ENCODE measurements at places on chromosomes 11 and 22. TPM values are rescaled to one million over a fixed set of nuclear protein-coding genes. Genes with fewer than 3 reads are reported as not detected.
A peak's percentile ranks its signal among the peaks of the same experiment; 100 is the strongest.

Gene TALDO1
- 175 TPM for total RNA-seq

GRCh38 chr11:78079232-78080083 lies at the start of gene NDUFC2:
NDUFC2 (minus strand) TSS chr11:78079862; CDS start chr11:78079744, 118 bp downstream.
- H3K4me1 ChIP-seq = peaks cover 7% of the 10 kb centered on the region
- no peaks in the 10 kb centered on the region for H3K27me3 ChIP-seq
- no peaks in the 10 kb centered on the region for H3K36me3 ChIP-seq
- peak within 1 kb of the TSS; percentile 89 for H3K27ac ChIP-seq

Gene C22orf31
- not detected for total RNA-seq

Gene OR5B21
- not detected for total RNA-seq

GRCh38 chr22:25334162-25334490 lies 114.7 kb downstream of the CRYBB2 start:
- DNase-seq = peak; percentile 31
- H3K27ac ChIP-seq = no peak overlapping the region
- H3K36me3 ChIP-seq = peaks cover 4% of the 10 kb centered on the region
- no peaks in the 10 kb centered on the region for H3K27me3 ChIP-seq
- H3K4me3 ChIP-seq = no peak overlapping the region

DNA sequence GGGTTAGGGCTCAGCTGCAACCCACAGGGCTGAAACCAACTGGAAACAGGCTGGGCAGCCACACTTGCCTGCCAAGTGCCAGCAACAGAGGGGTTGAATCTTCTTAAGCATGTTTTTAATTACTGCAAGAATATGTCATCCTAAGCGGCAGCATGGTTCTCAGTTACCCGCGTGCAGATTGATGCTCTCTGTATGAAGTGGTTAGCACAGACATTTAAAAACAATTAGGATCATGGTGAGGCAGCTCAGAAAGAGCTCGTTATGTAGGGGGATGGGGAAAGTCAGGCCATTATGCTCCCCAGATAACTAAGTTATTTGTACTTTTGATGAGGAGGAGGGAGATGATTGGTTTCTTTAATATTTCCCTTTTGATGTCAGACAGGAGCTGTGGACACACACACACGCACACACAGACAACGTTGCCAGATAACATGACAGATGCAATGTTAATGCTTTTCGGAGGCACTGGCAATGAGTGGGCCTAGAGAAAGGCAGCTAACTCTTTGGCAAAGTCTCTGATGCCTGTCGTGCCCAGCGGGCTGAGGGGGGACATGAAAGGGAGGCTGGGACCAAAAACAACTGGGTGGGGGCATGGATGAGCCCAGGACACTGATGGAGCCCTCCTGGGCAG lies 389.7 kb downstream of the NXPE2 start:
- no peaks in the 10 kb centered on the region for H3K27me3 ChIP-seq
- no peaks in the 10 kb centered on the region for H3K36me3 ChIP-seq
- no peak for DNase-seq
- H3K27ac ChIP-seq = no peak overlapping the region

- H3K36me3 ChIP-seq = no peaks in the 10 kb centered on the region
- H3K4me3 ChIP-seq = no peak overlapping the region
- no peak overlapping the region for H3K27ac ChIP-seq
- H3K4me1 ChIP-seq = no peaks in the 10 kb centered on the region
- H3K27me3 ChIP-seq = no peaks in the 10 kb centered on the region
Observed at GRCh38 chr22:19629331-19629719, 85.0 kb upstream of the SEPTIN5 start.

- H3K4me3 ChIP-seq = no peak overlapping the region
- H3K36me3 ChIP-seq = no peaks in the 10 kb centered on the region
- DNase-seq = no peak
- H3K4me1 ChIP-seq = no peaks in the 10 kb centered on the region
Observed at GRCh38 chr22:19984201-19984753, 32.3 kb downstream of the ARVCF start.

DNA sequence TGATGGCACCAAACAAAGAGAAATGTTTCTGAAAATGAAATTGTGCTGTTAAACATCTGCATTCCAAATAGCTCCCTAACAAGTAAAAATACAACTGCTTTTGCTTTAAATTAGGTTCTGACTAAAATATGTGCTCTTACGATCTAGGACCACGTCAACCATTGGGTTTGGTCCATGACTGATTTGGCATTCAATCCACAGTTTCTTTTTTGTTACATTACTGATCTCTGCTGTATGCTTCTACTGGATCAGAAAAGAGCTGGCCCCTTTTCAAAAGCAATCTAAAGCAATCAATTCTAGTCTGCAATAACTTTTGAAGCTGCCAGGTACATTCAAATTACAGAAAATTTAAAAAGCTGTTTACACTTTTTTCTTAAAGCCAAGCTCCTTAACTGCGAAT lies 1047.1 kb upstream of the CCDC90B start:
- no peak overlapping the region for H3K27ac ChIP-seq
- no peaks in the 10 kb centered on the region for H3K27me3 ChIP-seq
- no peaks in the 10 kb centered on the region for H3K36me3 ChIP-seq

Gene RFPL1
- not detected for total RNA-seq

- no peaks in the 10 kb centered on the region for H3K36me3 ChIP-seq
- no peak for DNase-seq
- no peak overlapping the region for H3K4me3 ChIP-seq
Observed at GRCh38 chr11:70247710-70248072, 22.8 kb upstream of the PPFIA1 start.

DNA sequence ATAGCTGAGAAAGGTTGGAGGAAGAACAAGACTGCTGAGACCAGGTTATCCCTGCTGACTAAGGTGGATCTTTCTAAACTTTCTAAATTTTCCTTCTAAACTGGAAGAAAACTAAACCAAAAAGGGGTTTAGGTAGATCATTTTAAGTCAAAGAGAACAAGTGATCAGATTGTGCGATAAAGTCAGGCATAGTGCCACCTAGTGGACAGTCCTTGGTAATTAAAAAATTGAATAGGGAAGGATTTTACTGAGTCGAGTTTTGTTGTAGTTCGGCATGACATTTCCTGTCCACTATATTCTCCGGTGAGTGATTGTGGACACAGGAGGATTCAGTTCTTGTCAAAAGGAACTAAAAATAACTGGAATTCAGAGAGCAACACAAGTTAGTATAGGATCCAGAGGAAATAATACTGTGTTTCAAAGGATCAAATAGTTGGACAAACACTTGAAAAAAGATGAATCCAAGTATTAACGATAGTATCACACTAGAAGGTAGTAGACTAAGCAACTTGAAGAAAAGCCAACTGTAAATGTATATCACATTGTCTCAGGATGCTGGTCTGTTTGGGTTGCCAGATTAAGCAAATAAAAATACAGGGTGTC lies 1236.4 kb downstream of the FAM181B start:
- no peaks in the 10 kb centered on the region for H3K4me1 ChIP-seq
- H3K36me3 ChIP-seq = no peaks in the 10 kb centered on the region
- no peak overlapping the region for H3K4me3 ChIP-seq

Gene CHRM4
- total RNA-seq = 0.16 TPM

- H3K4me1 ChIP-seq = no peaks in the 10 kb centered on the region
- no peaks in the 10 kb centered on the region for H3K27me3 ChIP-seq
- DNase-seq = peak; percentile 27
- H3K27ac ChIP-seq = no peak overlapping the region
Observed at GRCh38 chr22:43228330-43228729, 41.4 kb upstream of the TTLL12 start.

DNA sequence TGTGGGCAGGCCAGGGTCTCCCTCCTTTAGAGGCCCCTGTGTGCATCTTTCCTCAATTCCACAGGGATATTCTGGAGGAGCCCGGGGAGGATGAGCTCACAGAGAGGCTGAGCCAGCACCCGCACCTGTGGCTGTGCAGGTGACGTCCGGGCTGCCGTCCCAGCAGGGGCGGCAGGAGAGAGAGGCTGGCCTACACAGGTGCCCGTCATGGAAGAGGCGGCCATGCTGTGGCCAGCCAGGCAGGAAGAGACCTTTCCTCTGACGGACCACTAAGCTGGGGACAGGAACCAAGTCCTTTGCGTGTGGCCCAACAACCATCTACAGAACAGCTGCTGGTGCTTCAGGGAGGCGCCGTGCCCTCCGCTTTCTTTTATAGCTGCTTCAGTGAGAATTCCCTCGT lies 39.1 kb downstream of the TPCN2 start:
- peaks cover 2% of the 10 kb centered on the region for H3K36me3 ChIP-seq
- H3K4me3 ChIP-seq = no peak overlapping the region
- DNase-seq = no peak
- no peaks in the 10 kb centered on the region for H3K27me3 ChIP-seq
- no peak overlapping the region for H3K27ac ChIP-seq
- no peaks in the 10 kb centered on the region for H3K4me1 ChIP-seq

DNA sequence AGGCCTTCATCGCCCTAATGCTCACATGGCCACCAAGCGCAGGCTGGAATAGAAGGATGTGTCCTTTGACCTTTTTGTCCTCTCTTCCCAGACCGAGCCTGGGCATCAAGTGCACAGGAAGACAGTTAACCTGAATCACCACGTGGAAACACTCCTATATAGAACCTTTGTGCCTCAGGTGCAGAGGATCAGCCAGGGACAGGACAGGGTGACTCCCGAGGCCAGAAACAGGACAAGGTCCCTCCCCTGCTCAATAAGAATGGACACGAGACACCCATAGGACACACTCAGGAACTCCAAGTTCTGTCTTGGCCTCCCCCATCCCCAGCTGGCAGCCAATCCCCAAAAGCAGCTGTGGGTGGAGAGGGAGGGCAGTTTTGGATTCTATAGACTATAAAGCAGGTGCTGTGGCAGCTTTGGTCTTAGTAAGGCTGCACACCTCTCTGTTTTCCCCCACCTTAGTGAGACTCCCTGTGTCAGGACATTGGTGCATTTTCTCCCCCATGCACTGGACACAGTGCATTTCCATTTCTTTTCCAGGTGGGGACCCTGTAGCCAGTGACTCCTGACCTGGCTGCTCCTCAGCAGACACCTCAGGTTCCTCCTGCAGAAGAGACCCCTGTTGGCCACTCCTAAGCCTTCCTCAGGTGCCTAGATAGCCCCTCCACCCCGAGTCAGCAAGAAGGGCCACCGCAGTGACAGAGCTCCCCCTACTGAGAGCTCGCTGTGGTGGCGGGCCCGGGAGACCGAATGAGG lies 43.6 kb upstream of the POU2AF1 start:
- no peak overlapping the region for H3K27ac ChIP-seq
- H3K36me3 ChIP-seq = no peaks in the 10 kb centered on the region
- H3K4me1 ChIP-seq = peaks cover 11% of the 10 kb centered on the region
- no peak overlapping the region for H3K4me3 ChIP-seq
- DNase-seq = peak; percentile 78

Gene CKAP5
- total RNA-seq = 51.9 TPM
